ENCODE measurements at places on chromosomes 7 and 10.

DNA sequence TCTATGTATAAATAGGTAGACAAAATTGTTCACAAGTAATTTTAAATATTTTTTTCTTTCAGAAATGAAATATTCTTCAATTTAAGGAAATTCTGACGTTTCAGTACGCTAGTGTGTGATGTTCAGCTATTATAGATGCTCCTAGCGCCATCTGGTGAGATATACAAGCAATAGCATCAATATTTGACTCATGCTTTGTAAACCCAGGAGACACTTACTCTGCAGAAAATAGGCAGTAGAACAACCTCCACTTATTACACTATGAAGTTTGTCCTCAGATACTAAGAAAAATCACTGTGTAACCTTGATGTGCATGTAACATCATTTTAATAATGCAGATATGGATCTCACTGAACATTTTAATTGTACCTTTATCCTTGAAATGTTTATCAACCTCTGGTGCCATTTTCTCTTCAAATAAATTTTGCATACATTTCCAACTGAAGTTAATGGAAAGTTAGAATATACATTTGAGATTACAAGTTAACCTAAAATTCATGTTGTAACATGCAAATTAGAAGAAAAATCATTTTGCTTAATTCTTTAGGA, 151.5 kb upstream of the FAM3C start:
- peak; percentile 35 for DNase-seq

GRCh38 chr7:129923709-129924108, 29.1 kb downstream of the UBE2H start:
- DNase-seq, result no peak

DNA sequence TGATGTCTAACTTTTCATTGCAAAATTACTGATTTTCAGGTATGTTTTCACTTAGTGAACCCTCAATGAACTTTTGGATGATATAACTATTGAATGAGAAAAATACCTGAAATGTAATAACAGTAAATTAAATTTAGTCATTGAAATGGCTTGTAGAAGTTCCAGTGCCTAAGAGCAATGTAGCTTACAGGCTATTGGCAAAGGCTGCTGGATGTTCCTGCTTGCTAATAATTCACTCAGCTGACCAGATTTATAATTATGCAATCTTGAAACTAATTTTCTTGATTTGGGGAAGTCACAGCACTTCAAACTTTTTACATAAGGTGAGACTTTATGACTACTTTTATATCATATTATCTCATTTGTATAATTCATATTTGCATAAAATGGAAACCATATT, 73.2 kb downstream of the SORBS1 start:
- DNase-seq, result no peak

- no peak for DNase-seq
Observed at GRCh38 chr7:45884136-45884535, 4.2 kb upstream of the IGFBP1 start.

GRCh38 chr10:55631071-55631654, 729.9 kb downstream of the ZWINT start:
- DNase-seq, result no peak

GRCh38 chr7:68820321-68820720, 778.0 kb upstream of the AUTS2 start:
- no peak for DNase-seq

GRCh38 chr10:89699581-89700064, 1.8 kb upstream of the KIF20B start:
- peak; percentile 20 for DNase-seq

- DNase-seq, result no peak
Observed at GRCh38 chr7:18086165-18087025, 58.7 kb upstream of the PRPS1L1 start.

- DNase-seq, result no peak
Observed at GRCh38 chr10:127890832-127891334, 1.9 kb downstream of the CLRN3 start.

- DNase-seq, result no peak
Observed at GRCh38 chr10:14093730-14094484, 236.8 kb downstream of the FRMD4A start.

DNA sequence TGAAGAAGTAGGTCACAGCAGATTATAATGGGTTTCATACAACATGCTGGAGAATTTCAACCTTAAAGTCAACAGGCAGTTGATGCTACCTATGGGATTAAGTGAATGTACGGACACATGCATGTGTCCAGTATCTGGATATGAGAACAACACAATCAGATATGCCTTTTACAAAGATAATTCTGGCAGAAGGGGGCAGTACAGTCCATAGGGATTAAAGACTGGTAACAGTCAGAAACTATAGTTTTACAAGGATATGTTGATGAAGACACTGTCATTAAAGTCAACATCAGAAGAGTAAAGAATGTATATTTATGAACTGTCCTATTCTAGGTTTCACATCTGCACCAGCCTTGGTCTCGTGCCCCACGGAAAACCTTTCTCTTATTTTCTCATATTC, 41.5 kb downstream of the ANKMY2 start:
- DNase-seq, result no peak

GRCh38 chr10:3755440-3756359, 29.3 kb downstream of the KLF6 start:
- no peak for DNase-seq

- DNase-seq, result no peak
Observed at GRCh38 chr10:29798921-29799690, 164.3 kb upstream of the SVIL start.

DNA sequence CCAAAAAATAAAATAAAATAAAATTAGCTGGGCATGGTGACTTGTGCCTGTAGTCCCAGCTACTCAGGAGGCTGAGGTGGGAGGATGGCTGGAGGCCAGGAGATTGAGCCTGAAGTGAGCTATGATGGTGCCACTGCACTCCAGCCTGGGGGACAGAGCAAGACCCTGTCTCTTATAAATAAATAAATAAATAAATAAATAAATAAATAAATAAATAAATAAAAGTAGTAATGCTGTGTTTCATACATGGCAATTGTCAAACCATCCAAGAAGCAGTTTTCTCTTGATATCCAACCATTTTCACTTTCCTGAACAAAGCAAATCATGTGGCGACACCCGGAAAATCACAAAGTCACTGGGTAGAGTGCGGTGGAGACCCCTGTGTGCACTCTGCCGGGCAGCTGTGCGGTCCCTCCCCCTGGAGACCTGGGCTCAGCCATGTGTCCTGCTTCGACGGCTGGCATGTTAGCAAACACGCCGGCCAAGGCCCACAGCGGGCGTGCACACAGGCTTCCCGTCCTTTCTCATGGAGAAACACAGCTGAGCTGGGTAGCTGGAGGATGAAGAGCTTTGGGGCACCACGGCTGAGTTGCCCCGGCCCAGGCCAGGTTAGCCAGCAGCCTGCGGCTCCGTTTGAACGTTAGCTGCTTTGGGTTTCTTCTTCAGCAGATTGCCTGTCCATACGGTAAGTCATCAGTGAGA, 22.3 kb upstream of the RNF32 start:
- DNase-seq, result no peak

DNA sequence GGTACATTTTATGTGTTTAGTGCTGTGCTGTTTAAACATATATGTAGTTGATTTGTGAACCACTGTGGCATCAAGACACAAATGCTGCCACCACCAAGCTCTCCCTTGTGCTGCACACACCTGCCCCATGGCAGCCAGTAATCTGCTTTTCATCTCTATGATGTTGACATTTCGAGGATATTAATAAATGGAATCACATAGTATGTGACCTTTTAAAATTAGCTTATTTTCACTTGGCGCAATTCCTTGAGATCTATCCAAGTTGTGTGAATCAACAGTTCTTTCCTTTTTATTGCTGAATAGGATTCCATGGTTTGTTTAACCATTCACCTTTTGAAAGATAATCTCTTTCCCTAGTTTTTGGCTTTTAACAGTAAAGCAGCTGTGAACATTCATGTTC, 73.1 kb downstream of the BMPR1A start:
- no peak for DNase-seq

- no peak for DNase-seq
Observed at GRCh38 chr7:99623702-99624447, 7.1 kb downstream of the ZSCAN25 start.

GRCh38 chr10:109726473-109726872, 196.8 kb downstream of the XPNPEP1 start:
- DNase-seq, result no peak

DNA sequence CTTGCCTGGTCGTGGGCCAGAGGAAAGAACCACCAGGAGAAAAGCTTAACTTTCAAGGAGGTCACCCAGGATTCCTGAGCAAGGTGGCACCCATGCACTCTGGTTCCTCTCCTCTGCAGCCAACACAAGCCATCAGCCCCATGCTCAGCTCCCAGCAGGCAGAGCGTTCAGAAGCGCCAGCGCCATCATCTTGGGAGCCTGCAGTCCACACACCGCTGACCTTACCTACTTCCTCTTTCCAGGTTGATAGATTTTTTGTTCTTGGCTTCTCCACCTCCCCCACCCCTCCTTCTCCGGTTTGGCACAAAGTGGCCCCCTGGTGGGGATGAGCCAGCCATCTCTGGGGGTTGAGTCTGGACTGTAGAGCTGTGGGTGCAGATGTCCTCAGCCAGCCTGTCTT, 1.7 kb upstream of the WDR86 start:
- no peak for DNase-seq

- DNase-seq, result no peak
Observed at GRCh38 chr7:127350586-127350985, 41.9 kb downstream of the ZNF800 start.

GRCh38 chr10:22550732-22551131, 163.6 kb downstream of the PIP4K2A start:
- no peak for DNase-seq

DNA sequence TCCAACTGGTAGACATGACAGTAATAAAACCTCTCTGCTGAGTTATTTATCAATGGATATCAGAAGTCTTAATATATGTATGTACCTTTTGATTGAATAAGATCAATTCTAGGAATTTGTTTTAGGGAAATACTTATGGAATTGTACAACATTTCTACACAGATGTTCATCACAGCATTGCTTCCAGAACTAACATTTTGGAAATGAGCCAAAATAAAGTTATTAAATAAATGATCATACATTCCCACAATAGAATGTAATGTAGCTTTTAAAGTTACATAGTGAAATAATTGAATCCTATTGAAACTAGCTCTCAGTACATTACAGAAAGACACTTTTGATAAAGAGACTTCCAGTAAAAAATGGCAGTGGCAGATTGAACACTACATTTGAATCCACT, 481.6 kb upstream of the LRRN3 start:
- no peak for DNase-seq

DNA sequence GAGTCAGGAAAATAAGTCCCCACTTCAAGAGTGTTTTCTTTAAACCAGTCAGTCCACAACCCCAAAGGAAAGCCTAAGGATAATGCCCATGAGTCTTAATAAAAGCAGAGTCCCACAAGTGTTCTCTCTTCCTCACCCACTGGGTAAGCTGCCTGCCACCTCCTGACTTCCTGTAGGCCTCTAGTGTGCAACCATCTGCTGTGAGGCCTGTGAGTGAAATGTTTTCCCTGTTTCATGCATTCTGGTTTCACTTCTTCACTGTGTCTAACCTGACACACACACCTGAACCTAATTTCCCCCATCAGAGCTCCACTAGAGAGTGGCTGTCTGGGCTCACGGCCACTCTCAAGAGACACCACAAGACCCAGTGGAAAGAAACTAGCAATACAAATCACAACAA, 38.9 kb upstream of the GDF10 start:
- no peak for DNase-seq

- no peak for DNase-seq
Observed at GRCh38 chr7:39588416-39588815, 22.2 kb downstream of the YAE1 start.

- no peak for DNase-seq
Observed at GRCh38 chr7:19009936-19010280, 107.5 kb downstream of the TWIST1 start.

GRCh38 chr7:44367475-44368043, 42.2 kb upstream of the CAMK2B start:
- DNase-seq, result no peak

DNA sequence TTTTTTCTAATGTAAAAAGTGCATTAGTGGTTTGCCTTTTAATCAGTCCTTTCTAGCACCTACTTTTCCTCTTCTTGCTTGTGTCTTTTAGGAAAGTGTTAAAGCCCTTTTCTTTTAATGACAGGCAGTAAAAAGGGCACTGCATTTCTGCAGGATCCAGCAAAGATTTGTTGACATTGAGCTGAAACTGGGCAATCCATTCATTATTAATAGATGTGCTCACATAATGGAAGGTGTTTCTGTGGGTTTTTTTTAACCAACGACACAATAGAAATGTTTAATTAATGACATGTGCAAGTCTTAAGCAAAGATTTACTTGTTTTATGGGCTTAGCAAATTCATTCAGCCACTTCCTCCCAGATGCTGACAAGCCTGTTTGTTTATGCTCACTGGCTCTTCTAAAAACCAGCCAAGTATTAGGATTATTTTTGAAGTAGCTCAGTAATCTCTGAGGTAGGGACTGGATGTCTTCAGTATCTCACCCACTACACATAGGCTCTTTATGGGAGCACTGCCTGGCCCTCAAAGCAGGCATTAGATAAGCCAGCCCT, 1201.1 kb downstream of the SORCS1 start:
- DNase-seq, result no peak

DNA sequence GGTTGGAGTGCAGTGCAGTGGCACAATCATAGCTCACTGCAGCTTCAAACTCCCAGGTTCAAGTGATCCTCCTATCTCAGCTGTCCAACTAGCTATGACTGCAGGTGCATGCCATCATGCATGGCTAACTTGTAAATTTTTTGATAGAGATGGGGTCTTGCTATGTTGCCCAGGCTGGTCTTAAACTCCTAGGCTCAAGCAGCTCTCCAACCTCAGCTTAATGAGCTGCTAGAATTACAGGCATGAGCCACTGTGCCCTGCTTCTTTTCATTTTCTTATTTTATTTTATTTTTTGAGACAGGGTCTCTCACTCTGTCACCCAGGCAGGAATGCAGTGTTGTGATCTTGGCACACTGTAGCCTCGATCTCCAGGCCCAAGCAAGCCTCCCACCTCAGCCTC, 7.6 kb downstream of the PLA2G12B start:
- no peak for DNase-seq

GRCh38 chr7:39633563-39634477, 10.4 kb downstream of the RALA start:
- no peak for DNase-seq

DNA sequence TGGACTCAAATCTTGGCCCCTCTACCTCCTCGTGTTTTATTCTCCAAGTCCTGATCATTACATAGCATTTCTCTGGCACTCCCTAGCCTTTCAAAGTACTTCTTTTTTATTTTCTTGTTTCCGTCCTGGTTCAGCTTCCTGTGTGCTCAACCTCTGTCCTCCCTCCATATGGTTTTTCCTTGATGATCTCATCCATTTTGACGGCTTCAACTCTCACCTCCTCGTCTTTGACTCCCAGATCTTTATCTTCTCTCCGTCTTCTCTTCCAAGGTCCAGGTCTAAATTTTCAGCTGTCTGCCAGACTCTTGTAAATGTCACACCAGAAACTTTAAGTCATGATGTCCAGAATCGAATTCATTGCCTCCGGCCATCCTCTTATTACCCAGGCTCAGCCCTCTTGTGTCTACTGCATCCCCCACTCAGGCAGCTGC, 23.3 kb upstream of the GFRA1 start:
- DNase-seq, result no peak

GRCh38 chr7:5383314-5384098, 40.1 kb downstream of the TNRC18 start:
- no peak for DNase-seq

- no peak for DNase-seq
Observed at GRCh38 chr7:133822001-133822641, 305.0 kb upstream of the LRGUK start.

GRCh38 chr10:28355376-28355775, 52.5 kb upstream of the MPP7 start:
- no peak for DNase-seq
